ENCODE measurements at places on chromosomes 7 and 10.

GRCh38 chr10:27986821-27987220 lies 12.1 kb downstream of the ODAD2 start:
- no peak for DNase-seq

GRCh38 chr7:31811650-31812461 lies 124.8 kb downstream of the PPP1R17 start:
- no peak for DNase-seq

DNA sequence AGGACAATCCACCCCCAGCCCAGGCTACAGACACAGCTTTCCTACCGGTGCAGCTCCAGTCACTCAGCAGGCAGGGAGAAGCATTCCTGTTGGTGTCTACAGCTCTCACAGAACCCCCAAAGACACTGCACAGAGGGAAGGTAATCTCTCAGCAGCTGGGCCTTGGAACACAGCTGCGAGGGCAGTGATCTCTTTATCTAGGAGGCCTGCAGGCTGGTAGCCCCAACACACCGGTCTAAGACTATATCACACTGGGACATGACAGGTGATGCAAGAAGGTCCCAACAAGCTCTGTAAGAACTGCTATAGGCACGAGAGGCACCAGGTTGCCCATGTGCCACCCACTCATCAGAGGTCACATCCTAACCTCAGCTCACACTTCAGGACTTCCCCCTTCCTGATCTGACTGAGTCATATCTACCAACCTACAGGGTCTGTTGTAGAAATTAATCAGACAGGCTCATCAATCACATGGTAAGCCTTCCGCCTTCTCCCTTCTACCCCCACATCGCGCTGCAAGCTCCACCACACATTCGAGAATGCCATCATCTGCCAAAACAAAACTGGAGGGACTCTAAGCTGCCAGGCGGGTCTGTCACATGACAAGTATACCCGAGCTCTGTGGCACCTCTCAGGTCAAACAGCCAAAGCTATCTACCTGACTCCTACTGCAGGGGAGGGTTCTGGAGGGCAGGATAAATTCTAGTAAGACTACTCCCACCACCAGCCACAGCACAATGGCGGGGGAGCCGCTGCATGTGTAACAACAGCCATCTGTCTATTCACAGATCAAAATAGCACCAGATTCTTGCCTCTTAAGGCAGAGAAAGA lies 26.1 kb downstream of the FAM53B start:
- DNase-seq: peak; percentile 81

- DNase-seq: no peak
Observed at GRCh38 chr10:103427866-103428265, 24.3 kb downstream of the CALHM2 start.

GRCh38 chr10:84825330-84825729 lies 496.9 kb downstream of the CCSER2 start:
- DNase-seq: no peak

Data from CMK (cell line).